ENCODE measurements at places on chromosomes 13 and 19.

DNA sequence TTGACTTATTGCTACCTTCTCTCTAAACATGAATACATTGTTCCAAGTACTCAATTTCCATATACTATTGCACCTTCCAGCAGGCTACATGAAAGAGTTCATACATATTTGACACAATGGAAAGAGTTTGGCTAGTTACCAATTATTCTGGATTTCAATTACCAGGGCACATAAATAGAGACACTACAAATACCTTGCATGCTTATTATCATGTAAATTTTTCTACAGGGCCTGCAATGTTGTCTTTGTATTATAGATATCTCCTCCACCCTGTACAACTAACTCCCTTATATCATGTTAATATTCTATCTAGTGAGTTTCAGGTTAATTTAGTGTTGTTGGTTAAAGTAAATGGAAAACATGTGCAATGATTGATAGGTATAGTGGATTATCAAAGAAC is 540.7 kb upstream of the SLITRK5 start:
- DNase-seq, result no peak

DNA sequence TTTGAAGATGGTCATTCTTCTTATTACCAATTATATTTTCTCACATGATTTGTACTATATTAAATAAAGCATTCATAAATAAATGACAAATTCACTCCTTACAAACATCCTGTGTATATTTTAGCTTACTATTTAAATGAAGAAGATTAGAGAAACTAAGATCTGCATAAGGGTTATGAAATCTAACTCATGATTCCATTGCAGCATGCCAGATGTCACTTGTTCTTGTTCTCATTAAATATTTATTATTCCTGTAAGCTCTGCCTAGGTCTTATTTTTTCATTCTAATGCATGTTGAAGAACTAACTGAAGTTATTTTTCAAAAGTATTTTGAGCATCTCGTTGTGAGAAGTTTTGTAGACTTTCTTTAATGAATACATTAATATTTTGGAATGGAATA is 18.3 kb downstream of the NUP58 start:
- no peak for DNase-seq

DNA sequence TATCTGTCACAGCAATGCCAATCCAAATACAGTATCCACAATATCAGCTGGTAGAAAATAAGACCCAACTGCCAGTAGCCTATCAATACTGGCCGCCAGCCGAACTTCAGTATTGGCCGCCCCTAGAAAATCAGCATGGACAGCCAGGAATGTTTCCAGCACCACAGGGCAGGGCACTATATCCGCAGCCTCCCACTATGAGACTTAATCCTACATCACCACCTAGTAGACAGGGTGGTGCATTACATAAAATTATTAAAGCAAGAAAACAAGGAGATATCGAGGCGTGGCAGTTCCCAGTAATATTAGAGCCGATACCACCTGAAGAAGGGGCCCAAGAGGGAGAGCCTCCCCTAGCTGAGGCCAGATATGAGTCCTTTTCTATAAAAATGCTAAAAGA is 111.3 kb downstream of the ZNF486 start:
- no peak for DNase-seq

DNA sequence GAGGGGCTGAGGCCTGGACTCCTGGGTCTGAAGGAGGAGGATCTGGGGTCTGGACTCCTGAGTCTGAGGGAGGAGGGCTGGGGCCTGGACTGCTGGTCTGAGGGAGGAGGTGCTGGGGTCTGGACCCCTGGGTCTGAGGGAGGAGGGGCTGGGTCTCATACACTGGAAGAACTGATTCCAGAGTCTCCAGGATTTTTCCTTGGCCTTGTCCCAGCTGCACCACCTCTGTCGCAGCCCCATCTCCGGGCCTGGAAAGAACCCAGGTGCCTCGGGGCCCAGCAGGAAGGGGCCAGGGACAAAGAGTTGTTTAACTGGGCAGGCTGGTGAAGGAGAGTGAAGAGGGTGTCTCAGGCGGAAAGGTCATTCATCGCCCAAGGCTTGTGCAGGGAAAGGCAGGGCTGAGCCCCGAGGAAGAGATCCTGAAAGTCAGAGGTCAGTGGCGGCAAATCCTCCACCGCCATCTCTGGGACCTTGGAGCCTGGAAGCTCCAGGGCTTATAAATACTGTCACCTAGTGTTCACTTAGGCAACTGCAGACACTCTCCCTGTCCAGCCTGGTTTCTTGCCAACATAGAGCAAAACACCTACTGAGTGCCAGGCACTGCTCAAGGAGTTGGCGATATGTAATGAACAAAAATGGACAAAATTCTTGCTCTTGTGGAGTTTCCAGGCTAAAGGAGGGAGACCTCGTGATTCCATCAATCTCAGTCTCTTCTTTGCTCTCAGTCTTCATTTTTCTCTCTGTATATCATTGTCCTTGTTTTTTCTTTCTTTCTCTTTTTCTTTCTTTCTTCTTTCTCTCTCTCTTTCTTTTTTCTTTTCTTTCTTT is 4.4 kb upstream of the KCNN4 start:
- DNase-seq, result peak; percentile 84

GRCh38 chr19:33647146-33647545 is 25.4 kb downstream of the CHST8 start:
- no peak for DNase-seq
